ENCODE measurements at places on chromosomes 4 and X.

DNA sequence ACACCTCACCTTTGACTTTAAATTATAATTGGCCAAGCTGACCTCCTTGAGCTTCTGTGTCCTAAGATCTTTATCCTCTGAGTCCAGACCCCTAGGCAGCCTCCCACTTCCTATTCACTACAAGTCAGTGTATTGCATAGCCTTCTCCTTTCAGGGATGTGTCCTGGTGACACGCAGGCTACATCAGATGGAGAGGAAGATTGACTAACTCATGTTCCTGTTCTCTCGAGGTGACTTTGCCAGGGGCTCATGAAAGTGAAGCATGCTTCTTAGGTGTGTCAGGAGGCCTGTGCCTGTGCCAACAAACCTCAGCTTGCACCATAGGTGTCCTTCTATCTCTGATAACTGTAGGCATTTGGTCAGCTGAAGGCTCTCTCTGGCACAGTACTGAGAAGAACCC lies 195.7 kb upstream of the HS3ST1 start:
- DNase-seq, result no peak

GRCh38 chr4:123623611-123624010 lies 227.0 kb downstream of the SPRY1 start:
- no peak for DNase-seq

GRCh38 chr4:128427832-128428366 lies 140.3 kb upstream of the PGRMC2 start:
- DNase-seq, result no peak

GRCh38 chrX:132532913-132533312 lies 44.1 kb upstream of the MBNL3 start:
- DNase-seq, result no peak

- no peak for DNase-seq
These were observed 365.4 kb downstream of the PDHA2 start for GRCh38 chr4:96205143-96205936.

- no peak for DNase-seq
These were observed 127.8 kb upstream of the METTL14 start for GRCh38 chr4:118557298-118557851.

DNA sequence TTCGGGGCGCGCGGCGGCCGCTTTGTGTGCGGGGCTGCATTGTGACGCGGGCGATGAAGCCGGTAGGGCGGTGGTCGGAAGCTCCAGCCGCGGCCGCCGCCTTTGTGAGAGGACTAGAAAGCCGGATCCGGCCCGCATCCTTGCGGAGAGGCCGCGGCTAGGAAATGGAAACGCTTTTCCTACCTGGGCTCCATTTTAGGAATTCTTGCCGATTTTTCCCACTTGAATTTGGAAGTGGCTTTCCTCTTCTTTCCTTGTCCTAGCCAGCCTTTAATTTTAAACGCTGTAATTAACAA lies 708 bp downstream of the TMSB4X start:
- DNase-seq, result no peak

DNA sequence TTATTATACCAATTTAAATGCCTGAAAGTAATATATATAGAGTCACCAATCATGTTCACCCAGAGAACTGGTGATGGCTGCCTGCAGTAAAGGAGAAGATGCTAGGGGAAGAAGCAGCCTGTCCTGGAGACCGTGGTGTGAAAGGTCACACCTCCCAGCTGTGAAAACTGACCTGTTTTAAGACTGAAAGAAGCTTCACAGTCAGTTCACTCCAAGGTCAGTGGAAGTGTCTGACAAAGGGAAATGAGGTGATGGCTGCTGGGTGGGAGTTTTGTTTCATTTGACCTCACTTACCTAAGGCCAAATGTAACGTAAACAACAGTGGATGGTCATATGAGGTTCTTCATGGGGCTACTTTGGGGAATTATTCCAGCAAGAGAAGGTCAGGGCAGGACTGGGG lies 352.1 kb upstream of the GATB start:
- no peak for DNase-seq

DNA sequence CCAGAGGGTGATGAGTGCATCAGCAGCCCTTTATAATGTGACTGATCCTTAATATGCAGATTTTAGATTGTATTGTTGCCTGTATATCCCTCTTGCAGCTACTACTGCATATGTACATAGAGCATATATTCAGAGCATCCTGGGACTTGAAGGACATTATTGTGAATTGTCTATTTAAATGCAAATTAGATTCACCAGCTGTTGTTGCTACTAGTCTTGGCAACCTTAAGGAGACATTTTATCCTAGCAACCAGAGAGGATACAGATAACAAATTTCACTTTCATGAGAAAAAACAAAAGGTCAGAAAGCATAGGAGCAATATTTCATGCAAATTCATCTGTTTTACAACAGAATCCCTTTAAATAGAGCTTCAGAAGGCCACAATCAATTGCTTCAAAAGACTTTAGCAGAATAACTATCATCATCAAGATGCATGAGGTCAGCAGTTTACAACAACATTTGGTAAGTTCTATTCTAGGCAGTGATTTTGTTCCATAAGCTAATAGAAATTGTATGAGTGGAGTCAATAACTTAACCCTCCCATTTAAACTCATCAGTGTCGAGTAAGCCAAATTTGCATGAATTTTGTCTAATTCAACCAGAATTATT lies 148.6 kb downstream of the GC start:
- no peak for DNase-seq
